Stimulated activated CD8-positive, alpha-beta memory T cell treated with anti-CD3 and anti-CD28 coated beads, Interleukin-2, amount 100 ng/mL, for 1 hour (primary cell): ENCODE measurements at places on chromosomes 2 and 18.

DNA sequence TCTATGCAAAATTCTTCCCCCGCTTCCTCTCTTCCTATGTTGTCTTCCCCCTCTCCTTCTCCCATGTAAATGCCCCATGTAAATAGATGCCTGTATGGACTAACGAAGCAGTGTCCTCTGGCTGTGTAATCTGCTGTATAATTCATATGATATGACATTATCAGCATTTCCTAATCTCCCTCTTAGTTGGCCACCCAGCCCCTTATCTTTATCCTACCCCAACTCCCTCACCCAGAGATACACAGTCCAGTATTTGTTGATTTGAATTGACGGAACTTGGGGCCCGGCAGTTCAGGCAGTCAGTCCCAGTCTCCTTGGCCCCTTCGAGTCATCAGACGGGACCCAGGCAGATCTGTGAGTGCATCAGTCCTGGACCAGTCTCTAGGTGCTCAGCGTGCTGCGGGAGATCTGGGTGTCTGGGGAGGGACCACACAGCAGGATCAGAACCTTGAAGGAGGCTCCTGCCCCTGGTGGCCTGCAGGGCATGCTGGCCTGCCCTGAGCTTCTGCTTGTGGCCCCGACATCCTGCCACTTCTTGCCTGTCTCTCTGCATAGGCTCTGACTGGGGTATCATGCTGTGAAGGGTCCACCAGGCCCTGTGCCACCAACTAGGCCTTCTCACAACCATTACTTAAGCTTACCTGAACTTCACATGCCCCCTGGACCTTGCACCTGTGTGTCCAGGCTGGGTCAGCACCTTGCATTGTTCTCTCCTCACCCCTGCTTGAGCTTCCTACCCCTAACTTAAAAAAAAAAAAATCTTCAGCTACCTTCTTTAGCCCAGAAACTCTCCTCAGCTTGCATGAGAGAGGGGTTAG lies 88.1 kb upstream of the ATL2 start:
- no peak for DNase-seq

GRCh38 chr2:96551605-96552314 lies 15.2 kb downstream of the ARID5A start:
- no peak for DNase-seq

- no peak for DNase-seq
Measured at GRCh38 chr2:81650048-81650971, 1345.8 kb upstream of the LRRTM1 start.

DNA sequence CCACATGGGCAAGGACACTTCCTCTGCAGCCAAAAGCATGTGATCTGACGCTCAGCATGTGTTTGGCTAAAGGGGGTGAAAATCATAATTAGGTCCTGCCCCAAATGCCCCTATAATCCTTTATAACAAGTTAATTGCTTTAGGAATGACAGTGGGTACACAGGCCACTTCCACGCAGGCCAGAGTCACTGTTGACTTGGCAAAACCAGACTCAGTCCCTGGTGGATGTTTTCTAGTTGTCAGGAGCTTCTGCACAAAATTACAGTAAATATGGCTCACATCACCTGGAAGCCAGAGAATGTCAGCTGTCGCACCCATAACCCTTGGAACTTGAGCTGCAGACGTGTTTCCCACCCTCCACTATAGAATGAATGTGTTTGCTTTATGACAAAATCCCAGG lies 13.3 kb upstream of the PXDN start:
- DNase-seq: no peak

GRCh38 chr18:49959176-49959575 lies 145.8 kb upstream of the ACAA2 start:
- DNase-seq: no peak

- DNase-seq: no peak
Measured at GRCh38 chr18:63553081-63553480, 10.9 kb downstream of the SERPINB12 start.

DNA sequence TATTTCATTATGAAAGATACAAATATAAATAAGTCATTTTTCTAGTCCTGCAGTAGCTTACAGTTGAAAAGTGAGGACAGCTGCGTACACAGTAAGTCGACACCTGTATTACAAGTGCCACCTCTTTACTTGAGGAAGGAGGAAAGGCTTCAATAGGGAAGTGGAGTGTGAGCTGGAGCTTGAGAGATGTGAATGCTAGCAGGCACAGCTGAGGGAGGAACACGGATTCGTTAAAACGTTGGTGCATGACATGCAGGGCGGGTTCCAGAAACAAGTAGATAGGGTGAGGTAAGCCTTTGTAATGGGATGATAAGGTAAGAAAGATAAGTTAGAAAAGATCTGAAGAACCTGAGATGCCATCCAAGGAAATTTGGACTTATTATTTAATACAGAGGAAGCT lies 98.1 kb upstream of the CSRNP3 start:
- no peak for DNase-seq

DNA sequence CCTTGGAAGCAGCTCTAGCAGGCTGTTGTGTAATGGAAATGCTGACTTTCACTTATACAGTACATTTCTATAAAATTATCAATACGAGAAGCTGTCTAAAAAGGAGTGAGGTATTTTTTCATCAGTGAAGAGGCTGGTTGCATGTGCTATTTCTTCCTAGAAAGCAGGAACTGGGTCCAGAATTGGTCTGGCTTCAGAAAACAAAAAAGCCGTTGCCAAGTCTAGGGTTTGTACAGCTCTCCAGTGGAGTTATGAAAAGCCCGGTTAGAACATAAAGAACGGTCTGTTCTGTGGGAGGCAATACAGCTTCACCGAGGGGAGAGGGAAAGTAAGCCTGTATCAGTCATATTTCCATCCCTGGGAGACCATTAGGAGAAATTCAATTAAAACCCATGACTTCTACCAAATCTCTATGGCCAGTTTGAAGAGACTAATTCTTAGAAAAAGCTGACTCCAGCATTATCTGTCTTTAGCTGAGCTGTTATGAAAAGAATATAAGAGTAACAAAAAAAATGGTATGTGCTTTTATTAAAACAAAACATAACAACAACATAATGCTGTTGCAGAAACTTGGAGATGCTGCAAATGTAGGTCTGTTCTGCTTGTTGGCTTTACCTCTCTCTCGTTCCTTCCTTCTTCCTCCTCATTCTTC lies 217.0 kb downstream of the CMPK2 start:
- DNase-seq: no peak
